ENCODE measurements at places on chromosomes 6 and 20.

DNA sequence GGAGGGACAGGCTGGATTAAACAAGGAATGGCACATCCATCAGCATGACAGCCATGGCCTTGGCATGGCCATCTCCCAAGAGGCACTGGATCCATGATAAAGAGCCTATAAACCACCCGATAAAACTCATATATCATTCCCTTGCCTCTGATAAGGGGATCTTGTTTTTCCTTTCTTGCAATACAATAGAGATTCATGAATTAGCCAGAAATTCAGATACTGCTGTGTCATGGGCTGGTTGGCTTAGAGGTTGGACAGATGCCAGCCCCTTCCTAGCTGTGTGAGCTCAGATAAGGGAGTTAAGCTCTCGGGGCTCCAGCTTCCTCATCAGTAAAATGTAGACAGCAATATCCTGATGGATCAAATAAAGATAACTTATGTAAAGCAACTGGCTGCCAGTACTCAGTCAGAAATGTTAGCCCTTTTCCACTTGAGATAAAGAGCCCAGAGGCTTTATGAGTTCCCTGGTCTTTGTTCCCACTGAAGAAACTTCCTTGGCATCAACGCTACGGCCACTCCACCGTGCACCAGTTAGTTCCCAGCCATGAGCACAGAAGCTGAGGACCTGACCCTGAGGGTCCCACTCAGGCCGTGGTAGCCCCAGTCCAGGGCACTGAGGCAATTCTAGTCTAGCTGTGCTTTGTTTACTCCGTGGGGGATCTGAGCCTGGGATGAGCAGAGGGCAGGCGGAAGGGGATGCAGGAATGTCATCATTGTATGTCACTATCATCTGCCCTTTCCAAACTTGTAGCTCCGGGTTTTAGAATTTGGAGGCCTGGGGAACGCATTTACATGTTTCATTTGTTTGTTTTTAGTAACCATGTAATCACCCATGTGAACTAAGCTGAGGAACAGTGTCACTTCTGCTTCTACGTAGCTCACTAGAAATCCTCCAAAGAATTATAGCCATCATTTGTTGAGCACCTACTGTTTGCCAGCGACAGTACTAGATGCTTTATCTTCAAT lies 67.2 kb upstream of the TBC1D7 start:
- DNase-seq = peak; percentile 77
- no peak overlapping the region for H3K27ac ChIP-seq
- H3K27me3 ChIP-seq = no peaks in the 10 kb centered on the region
- peaks cover 5% of the 10 kb centered on the region for H3K4me1 ChIP-seq
- H3K36me3 ChIP-seq = no peaks in the 10 kb centered on the region

GRCh38 chr20:63031251-63032014 lies 24.7 kb upstream of the BHLHE23 start:
- no peak overlapping the region for H3K27ac ChIP-seq
- no peaks in the 10 kb centered on the region for H3K4me1 ChIP-seq
- no peak overlapping the region for H3K4me3 ChIP-seq
- no peaks in the 10 kb centered on the region for H3K36me3 ChIP-seq

DNA sequence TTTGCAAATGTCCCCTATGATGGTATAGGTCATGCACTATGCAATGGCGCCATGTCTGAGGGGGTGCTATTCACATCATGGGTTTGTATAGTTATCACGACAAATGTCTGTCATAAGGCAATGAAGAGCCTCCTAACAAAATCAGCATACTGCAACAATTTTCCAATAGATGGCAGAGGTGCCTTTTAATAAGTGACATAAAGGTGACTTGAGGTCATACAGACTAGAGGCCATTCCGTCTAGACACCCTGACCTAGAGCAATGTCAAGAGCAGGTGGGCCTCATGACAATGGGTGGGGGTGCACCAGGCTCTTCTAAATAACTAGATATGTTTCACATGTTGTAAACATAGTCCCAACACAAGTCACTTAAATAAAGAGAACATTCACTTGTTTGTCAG lies 107.7 kb downstream of the KIF6 start:
- H3K4me3 ChIP-seq = no peak overlapping the region
- DNase-seq = no peak
- no peaks in the 10 kb centered on the region for H3K36me3 ChIP-seq
- no peak overlapping the region for H3K27ac ChIP-seq
- H3K4me1 ChIP-seq = peaks cover 2% of the 10 kb centered on the region

GRCh38 chr6:142700671-142701312 lies 244.2 kb downstream of the HIVEP2 start:
- no peak for DNase-seq
- no peaks in the 10 kb centered on the region for H3K4me1 ChIP-seq
- H3K27me3 ChIP-seq = no peaks in the 10 kb centered on the region
- no peak overlapping the region for H3K4me3 ChIP-seq
- no peaks in the 10 kb centered on the region for H3K36me3 ChIP-seq

DNA sequence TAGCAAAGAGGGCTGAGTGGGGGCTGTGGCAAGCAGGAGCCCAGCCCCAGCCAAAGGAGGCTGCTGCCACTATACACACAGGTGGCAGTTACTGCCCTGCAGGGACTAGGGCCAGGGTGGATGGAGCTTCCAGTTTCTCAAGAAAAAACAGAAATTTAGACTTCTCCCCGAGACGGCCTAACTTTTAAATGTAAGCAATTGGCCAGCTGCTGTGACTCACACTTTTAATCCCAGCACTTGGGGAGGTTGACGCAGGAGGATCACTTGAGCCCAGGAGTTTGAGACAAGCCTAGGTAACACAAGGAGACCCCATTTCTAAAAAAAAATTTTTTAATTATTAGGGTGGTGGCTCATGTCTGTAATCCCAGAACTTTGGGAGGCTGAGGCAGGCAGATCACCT lies 98.2 kb upstream of the NFATC2 start:
- peak; percentile 79 for DNase-seq
- H3K36me3 ChIP-seq = peaks cover 13% of the 10 kb centered on the region
- no peaks in the 10 kb centered on the region for H3K4me1 ChIP-seq
- no peaks in the 10 kb centered on the region for H3K27me3 ChIP-seq
- H3K27ac ChIP-seq = no peak overlapping the region

DNA sequence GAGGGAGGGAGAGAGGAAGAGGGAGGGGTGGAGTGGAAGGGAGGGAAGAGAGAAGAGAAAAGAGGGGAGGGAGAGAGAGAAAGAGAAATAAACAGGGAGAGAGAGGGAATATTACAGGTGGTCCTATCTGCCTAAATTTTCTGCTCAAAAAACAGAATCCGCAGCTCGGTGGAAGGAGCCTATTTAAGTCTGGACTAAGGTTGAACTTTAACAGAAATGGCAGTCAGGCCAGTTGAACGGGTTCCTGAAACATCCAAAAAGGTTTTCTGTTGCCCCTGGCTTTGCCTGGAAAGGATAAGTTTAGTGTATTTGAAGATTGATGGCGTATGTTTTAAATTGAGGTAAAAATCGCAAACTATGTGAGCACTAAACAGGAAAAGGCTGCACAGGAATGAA lies 2.2 kb downstream of the TFAP2B start:
- no peak overlapping the region for H3K27ac ChIP-seq
- no peak for DNase-seq
- no peak overlapping the region for H3K4me3 ChIP-seq
- peaks cover 21% of the 10 kb centered on the region for H3K4me1 ChIP-seq
- no peaks in the 10 kb centered on the region for H3K36me3 ChIP-seq

GRCh38 chr6:138970159-138970558 lies 17.9 kb downstream of the REPS1 start:
- no peaks in the 10 kb centered on the region for H3K36me3 ChIP-seq
- peaks cover 7% of the 10 kb centered on the region for H3K4me1 ChIP-seq
- H3K27ac ChIP-seq = peak overlapping the region; percentile 57
